ENCODE measurements at places on chromosomes 5 and 9.

- DNase-seq, result peak; percentile 74
Measured at GRCh38 chr9:127159325-127159801, 36.9 kb upstream of the ANGPTL2 start.

DNA sequence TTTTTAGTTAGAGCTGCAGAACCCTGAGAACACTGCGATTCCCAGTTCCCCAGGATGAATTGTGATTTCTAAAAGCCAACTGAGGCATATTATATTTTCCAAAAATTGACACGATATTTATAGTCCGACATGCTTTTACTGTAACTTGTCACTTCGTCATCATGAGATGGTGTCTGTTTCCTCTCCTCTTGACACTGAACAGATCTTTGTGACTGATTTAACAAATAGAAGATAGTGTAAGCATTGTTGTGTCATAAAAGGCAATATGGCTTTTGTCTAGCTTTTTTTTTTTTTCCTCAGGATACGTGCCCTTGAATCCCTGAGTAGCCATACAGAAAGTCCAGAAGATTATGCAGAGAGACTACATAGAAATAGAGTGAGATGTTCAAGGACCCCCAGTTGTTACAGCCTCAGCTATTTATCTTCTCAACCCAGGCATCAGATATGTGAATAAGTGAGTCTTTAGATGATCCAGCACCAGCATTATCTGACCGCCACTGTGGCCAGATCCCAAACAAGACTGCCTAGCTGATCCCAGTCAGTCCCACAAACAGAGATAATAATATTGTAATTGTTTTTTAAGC, 27.8 kb upstream of the CCL21 start:
- DNase-seq, result no peak

GRCh38 chr5:52043137-52043536, 659.9 kb downstream of the ISL1 start:
- DNase-seq, result no peak

DNA sequence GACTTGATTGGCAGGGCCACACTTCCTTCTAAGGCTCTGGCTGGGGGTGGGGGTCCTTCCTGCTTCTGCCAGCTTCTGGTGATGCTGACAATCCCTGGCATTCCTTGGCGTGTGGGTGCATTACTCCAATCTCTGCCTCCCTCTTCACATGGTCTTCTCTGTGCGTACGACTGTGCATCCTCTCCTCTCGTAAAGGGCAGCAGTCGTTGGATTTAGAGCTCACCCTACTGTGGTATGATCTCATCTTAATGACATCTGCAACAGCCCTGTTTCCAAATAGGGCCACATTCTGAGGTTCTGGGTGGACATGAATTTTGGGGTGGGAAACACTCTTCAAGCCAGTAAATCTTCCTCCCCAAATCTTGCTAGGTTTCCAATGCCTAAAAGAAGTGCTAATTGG, 36.8 kb downstream of the ROPN1L start:
- no peak for DNase-seq

DNA sequence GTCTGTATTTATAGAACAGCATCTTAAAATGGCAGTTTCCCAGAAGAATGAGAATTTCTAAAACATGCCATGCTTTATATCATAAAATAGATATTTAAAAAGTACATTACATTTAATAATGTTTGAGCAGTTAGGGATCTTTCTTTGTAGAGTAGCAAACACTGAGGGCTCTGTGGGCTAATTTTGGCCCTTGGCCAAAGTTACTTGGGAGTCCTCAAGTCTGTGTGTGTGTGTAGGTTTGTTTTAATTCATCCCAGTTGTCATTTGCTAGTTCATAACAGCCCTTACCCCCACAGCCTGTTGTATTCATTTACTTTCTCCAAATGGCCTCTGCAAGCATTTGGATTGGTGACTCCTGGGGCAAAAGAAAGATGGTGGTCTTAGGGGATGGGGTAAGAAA, 576.4 kb upstream of the SGCD start:
- no peak for DNase-seq

DNA sequence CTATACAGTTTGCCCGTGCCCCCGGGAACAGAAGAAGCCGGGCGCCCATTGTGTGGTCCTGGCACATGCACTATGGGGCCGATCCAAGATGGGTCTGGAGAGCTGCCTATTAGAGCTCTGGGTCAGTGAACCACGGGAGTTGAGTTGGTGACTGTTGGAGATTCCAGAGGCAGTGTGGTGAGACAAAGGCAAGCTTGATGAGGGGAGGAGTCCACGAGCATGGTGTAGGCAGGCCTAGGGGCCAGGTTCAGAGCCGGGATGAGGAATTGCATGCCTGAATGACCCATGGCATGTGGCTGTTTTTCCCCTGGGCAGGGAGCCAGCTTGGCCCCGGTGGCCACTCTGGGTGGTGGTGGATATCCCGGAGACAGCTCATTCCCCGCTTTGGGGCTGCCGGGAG, 84.4 kb upstream of the STC2 start:
- DNase-seq, result no peak

DNA sequence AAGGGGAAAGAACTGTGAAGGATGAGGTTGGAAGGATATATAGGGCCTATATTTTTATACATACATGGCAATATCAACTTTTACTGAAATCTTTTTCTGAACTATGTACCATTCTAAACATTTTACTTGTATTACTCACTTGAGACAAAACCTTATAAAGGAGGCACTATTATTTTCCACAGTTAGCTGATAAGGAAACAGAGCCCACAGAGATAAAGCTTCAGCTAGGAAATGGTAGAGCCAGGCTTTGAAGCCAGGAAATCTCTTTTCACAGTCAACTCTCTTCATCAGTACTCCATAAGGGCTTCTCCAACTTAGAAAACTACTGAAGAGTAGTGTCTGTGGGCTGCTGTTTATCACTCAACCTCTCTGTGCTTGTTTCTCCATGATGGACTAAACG, 613.7 kb downstream of the PRELID2 start:
- no peak for DNase-seq
